ENCODE measurements at places on chromosomes 1 and 21.

GRCh38 chr1:230332061-230332460, 94.1 kb downstream of the PGBD5 start:
- no peak for DNase-seq

DNA sequence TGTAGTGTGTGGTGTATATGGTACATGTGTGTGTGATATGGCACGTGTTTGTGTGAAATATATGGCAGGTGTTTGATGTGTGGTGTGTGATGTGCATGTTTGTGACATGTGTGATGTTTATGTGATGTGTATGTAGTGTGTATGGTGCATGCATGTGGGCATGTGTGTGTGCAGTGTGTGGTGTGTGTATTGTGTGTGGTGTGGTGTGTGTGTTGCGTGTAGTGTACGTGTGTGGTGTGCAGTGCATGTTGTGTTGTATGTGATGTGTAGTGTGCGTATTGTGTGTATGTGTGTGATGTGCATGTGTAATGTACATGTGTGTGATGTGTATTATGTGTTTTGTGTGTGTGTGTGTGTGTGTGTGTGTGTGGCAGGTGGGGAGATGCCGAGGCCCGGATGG, 65.7 kb downstream of the SLC19A1 start:
- DNase-seq: no peak

GRCh38 chr1:240682859-240683242, 70.9 kb upstream of the GREM2 start:
- no peak for DNase-seq

GRCh38 chr1:9350013-9350908, 57.6 kb downstream of the SPSB1 start:
- DNase-seq: peak; percentile 69

- no peak for DNase-seq
Observed at GRCh38 chr1:8152731-8153702, 126.9 kb upstream of the ERRFI1 start.

DNA sequence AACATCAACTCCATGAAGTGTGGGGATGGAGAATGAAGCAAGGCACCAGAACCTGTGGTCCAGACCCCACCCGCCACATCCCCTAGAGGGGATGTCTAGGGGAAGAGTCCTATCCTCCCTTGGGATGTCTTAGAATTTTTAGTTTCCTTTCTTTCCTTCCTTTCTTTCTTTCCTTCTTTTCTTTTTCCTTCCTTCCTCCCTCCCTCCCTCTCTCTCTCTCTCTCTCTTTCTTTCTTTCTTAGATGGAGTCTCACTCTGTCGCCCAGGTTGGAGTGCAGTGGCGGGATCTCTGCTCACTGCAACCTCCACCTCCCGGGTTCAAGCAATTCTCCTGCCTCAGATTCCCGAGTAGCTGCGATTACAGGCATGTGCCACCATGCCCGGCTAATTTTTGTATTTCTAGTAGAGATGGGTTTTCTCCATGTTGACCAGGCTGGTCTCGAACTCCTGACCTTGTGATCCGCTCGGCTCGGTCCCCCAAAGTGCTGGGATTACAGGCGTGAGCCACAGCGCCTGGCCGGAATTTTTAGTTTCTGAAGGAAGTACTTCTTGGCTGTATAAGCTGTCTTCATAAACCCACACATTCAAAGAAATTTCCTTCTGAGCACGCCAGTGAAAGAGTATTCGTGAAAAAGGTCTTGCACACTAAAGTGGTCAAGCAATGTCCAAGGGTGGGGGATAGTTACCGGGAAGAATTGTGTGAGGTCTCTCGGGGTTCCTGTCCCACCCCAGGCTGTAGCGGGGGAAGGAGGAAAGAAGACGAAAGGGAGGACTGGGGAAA, 20.8 kb upstream of the LEFTY2 start:
- no peak for DNase-seq

DNA sequence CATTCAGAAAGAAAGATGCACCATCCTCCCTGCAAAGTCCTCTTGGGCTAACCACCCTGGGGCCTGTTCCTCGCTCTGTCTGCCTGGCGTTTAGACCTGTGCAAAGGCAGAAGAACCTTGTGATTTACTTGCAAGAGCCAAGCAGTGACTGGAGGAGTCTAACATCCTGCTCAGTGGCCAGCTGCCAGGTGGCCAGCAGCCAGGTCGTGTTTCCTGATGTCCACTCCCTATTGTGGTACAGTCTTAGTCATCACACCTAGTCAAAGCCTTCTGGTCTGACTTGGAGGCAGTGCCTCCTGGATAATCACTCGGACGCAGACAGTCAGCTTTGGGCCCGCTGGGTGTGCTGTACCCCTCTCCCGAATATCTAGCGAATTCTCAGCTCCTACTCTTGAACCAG, 118.1 kb downstream of the PGBD5 start:
- DNase-seq: peak; percentile 96

DNA sequence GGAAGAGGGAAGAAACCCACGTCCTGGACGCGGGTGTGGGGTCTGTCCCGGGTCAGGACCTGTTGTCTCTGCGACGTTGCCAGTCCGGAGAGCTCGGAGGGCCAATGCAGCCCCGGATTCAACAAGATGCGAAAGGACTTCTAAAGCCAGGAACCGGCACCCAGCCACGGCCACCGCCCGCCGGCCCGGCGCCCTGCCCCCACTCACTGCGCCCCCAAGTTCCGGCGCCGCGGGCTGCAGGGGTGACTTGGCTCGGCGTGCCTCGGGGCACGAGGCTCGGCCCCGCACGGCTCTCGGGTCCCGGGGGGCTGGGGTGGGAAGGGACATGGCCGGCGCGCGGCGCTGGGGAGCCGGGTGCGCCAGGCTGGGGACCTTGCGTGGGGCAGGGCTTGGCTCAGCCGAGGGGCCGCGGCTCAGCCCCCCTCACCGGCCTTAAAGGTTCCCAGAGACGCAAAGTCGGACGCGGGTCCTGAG, 51.8 kb upstream of the H6PD start:
- DNase-seq: no peak

GRCh38 chr1:113763661-113764060, 4.4 kb upstream of the PHTF1 start:
- no peak for DNase-seq

DNA sequence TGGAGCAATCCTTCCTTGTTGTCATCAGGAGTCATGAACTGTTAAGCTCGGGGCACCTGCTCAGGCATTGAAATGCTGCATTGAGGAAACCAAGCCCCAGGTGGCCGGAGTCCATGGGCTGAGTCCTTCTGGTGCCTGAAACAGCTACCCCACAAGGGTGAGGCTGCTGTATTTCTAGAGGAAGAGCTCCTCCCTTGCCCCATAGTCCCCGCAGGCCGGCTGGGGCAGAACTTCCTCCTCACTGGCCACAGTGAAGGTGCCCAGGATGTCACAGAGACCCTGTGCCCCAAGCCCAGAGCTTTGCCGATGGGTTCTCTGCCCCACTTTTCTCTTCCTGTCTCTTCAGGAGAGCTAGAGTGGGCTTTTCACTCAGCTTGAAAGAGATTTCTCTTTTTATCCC, 80.8 kb upstream of the GCLM start:
- no peak for DNase-seq

DNA sequence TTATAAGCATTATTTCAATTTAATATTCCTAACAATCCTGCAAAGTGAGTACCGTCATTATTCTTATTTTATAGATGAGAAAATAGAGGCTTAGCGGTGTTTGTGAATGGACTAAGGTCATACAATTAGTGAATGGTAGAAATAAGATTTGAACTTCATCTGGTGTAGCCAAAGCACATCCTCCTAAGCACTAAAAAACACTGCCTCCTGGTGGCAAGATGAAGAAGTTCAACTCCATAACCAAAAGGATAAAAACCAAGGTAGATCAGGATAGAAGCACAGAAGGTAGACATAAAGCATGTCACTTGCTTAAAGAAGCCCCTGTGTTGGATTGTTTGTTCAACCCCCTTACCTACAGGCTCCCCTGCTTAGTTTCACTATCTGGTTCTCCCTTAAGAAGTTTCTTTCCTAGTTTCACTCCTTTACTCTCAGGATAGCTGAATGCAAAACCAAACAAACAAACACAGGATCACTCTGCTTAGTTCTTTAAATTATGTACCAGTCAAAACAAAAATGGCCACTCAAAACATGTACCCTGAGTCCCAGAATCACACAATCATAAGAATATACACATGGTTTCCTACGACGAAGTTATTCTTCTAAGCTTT, 12.7 kb upstream of the AIM2 start:
- DNase-seq: peak; percentile 30

- DNase-seq: peak; percentile 63
Observed at GRCh38 chr1:220594356-220594755, 66.4 kb downstream of the MARK1 start.

GRCh38 chr1:162562470-162562828, 927 bp downstream of the UAP1 start:
- DNase-seq: peak; percentile 83

- peak; percentile 89 for DNase-seq
Observed at GRCh38 chr1:108747171-108747850, 837 bp downstream of the STXBP3 start.

GRCh38 chr1:114729782-114730181, 13.2 kb upstream of the NRAS start:
- DNase-seq: peak; percentile 19

DNA sequence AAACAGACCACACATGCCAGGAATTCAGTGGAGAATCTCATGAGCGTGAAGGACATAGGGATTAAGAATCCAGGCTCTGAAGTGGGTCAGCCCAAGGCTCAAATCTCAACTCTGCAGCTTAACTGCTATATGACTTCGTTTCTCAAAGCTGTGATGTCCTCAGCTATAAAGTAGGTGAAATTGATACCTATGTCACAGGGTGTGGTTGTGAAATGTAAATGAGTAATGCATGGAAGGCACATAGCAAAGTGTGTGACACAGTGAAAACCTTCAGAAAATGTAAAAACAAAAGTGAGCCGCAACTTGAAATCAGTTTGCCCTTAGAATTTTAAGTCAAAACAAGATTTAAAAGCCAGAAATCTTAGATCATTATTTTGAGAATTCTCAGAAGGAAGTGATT, 145.7 kb upstream of the PRMT6 start:
- DNase-seq: no peak

GRCh38 chr1:179550746-179551682, 24.7 kb downstream of the NPHS2 start:
- peak; percentile 65 for DNase-seq

DNA sequence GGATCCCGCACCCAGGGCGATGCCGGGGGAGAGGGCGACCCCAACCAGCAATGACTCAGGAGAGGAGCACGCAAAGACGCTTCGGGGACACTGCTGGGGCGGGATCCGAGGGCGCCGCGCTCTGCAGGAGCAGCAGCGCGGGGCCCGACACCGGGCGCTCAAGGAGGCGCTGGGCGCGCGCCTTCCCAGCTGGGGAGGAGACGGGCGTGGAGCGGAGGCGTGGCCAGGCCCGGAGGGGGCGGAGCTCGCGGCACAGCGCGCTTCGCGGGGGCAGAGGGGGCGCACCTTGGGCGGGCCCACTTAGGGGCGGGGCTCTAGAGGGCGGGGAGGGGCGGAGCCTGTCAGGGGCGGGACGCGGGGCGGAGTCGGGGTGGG, 369 bp downstream of the SUMO3 start:
- peak; percentile 91 for DNase-seq

DNA sequence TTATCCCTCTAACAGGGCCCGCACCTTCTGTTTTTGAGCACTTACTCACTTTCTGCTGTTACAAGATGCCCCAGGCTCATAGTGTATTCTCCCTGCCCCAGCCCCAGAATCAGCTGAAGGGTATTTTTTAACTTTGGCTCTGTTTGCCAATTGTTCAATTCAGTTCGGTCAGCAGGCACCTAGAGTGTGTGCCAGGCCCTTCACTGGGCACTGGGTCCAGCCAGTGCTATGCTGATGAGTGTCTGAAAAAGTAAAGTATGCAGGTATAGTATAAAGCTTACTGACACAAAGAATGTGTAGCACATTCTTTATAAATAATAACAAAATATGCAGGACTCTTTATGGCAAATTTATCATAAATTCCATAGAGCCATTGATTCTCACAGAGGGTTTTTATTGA, 35.0 kb downstream of the FHAD1 start:
- DNase-seq: no peak

DNA sequence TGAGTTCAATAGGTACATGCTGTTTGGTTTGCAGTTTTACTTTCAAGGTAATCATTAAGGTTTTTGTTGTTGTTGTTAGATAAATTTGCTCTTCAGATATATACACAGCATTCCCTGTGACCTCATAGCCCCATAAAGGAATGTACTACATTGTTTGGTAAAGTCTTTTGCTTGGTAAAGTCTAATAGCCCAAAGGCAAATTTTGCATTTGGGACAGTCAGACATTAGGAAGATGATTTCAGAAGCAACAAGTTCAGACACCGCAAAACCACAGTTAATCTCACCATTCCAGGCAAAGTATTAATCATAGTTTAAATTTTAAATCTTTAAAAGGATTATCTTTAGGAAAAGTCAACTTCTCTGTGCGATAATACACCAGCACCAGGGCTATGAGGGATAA, 32.6 kb upstream of the PYHIN1 start:
- no peak for DNase-seq

DNA sequence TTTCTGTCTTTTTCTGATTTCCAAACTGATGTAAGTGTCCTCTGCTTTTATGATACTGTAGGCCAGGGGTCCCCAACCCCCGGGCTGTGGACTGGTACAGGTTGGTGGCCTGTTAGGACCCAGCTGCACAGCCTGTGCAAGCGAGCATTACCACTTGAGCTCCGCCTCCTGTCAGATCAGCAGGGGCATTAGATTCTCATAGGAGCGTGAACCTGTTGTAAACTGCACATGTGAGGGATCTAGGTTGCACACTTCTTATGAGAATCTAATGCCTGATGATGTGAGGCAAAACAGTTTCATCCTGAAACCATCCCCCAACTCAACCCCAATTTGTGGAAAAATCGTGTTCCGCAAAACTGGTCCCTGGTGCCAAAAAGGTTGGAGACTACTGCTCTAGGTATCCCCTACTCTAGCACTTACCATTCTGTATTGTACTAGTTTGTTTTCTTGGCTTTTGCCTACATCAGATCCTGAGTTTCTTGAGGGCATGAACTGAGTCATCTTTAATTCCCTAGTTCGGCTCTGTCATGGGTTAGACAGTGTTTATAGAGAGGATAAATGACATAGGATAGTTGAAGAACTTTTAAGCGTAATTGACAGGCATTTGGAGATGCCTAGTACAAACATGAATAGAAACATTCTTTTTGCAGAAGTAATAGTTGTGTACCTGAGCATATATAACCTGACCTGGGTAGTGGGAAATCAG, 4.1 kb downstream of the ABCD3 start:
- no peak for DNase-seq

DNA sequence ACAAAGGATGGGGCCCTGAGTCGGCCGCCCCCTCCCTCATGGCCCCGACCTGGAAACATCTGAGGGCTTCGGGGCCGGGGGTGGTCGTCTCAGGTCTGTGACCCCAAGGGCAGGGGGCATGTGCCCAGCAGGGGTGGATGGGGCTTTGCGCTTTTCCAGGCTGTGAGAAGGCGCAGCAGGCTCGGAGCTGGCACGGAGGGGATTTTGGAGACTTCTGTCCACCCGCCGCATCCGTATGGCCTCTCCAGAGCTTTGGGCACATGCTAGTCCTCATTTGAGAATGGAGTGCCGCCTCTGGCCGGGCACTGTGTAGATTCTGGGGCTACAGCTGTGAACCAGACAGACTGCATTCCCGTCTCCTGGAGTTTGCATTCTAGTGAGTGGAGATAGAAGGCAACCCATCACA, 66.1 kb upstream of the WNT4 start:
- DNase-seq: no peak

All from cardiac fibroblast (primary cell).